ENCODE measurements at places on chromosomes 16 and 17.

- peak overlapping the region; percentile 1 for H3K27ac ChIP-seq
- no peaks in the 10 kb centered on the region for H3K27me3 ChIP-seq
Measured at GRCh38 chr16:67150047-67150832, 558 bp downstream of the B3GNT9 start.

- no peak for DNase-seq
- H3K4me3 ChIP-seq, result peak overlapping the region; percentile 74
- H3K27me3 ChIP-seq, result peaks cover 6% of the 10 kb centered on the region
- H3K4me1 ChIP-seq, result peaks cover 52% of the 10 kb centered on the region
- H3K27ac ChIP-seq, result no peak overlapping the region
- H3K36me3 ChIP-seq, result no peaks in the 10 kb centered on the region
Measured at GRCh38 chr17:7019839-7020519, 2.9 kb upstream of the BCL6B start.

GRCh38 chr17:8713878-8714277 is 30.8 kb downstream of the CCDC42 start:
- H3K4me3 ChIP-seq, result no peak overlapping the region
- DNase-seq, result no peak
- H3K27ac ChIP-seq, result no peak overlapping the region
- H3K27me3 ChIP-seq, result no peaks in the 10 kb centered on the region
- H3K4me1 ChIP-seq, result peaks cover 9% of the 10 kb centered on the region

- H3K36me3 ChIP-seq, result no peaks in the 10 kb centered on the region
- H3K4me1 ChIP-seq, result peaks cover 17% of the 10 kb centered on the region
- DNase-seq, result peak; percentile 35
- peak overlapping the region; percentile 11 for H3K4me3 ChIP-seq
- H3K27me3 ChIP-seq, result no peaks in the 10 kb centered on the region
- H3K27ac ChIP-seq, result no peak overlapping the region
Measured at GRCh38 chr17:31052187-31052889, 42.4 kb upstream of the NF1 start.

DNA sequence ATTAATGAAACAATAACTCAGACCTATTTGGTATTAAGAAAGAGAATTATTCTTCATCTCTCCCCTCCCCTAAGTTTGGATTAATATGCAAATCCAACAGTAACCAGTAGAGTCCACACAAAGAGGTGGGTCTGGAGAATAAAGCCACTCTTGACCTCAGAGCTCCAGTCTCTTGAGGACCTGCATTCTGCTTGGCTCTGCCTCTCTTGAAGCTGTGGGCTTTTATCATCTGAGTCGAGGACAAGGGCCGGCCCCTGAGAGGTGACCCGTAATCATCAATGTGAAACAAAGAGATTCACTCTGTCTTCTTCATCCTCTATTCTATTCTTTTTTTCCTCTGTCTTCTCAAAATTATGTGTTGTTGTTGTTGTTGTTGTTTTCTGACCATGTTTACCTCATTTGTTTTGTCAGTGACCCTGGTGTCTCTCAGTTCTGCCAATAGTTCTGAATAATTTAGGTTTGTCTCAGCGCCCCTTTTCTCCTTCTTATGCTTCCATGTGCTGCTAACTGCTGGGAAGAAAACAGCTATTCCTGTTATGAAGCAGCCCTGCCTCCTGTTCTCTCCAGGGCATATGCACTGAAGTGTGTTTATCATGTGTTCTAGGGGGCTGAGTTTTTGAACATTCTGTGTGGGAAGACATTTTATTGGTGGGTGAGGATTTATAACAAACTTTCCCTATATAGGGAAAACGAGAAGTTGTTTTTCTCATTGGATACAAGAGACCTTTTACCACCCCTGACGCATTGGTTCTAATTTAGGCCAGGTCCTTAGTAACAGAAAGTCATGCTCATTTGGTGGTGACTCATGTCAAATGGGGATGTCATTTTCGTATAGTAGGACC is 135.8 kb downstream of the TRIM37 start:
- no peaks in the 10 kb centered on the region for H3K4me1 ChIP-seq
- no peak for DNase-seq
- H3K27me3 ChIP-seq, result 0 out of 3 replicates have a peak, but pooled peaks cover 3% of the 10 kb centered on the region
- H3K36me3 ChIP-seq, result no peaks in the 10 kb centered on the region
